Ascending aorta (tissue), 2 donors: ENCODE measurements at places on chromosomes 16 and 17.
A peak's percentile ranks its signal among the peaks of the same experiment; 100 is the strongest.

DNA sequence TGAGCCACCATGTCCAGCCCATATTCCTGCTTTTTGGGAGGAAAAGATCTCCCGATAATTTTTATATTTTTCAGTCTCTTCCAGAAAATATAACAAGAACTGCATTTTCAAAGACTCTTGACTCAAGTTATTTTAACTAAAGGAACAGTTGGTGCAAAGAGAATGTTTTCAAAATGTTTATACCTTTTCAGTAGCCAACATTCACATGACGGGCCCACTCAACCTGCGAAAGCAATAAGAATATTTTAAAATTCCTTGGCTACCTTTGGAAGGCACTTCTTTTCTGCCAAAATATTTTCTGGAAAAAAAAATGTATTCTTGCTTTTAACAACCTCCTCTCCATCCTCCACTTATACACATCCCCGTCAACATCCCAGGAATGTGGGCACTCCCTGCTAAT is 140.3 kb downstream of the ZNF18 start:
- DNase-seq, result no peak
- H3K4me3 ChIP-seq, result no peak overlapping the region
- peaks cover 6% of the 10 kb centered on the region for H3K4me1 ChIP-seq
- no peaks in the 10 kb centered on the region for H3K36me3 ChIP-seq
- H3K27me3 ChIP-seq, result no peaks in the 10 kb centered on the region
- H3K27ac ChIP-seq, result no peak overlapping the region

DNA sequence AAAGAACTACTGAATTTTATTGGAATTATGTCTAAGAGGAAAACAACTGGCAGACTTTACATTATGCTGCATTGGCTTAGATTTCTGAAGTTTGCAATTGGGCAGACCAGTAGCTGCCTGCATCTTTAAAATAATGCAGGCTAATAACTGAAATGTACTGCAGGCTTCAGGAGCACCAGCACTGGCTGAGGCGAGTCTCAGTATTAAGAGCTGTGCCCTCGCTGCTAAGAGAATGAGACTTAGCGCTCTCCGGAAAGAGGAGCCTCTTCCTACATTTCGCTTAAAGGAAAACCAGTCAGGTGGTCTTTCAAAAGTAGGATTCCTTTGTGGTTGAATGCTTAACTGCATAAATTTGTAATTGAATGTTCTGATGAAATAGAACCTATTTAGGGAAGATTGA is 885 bp downstream of the CNTNAP4 start:
- DNase-seq, result no peak
- H3K4me1 ChIP-seq, result no peaks in the 10 kb centered on the region

- no peaks in the 10 kb centered on the region for H3K36me3 ChIP-seq
- H3K4me3 ChIP-seq, result no peak overlapping the region
- no peaks in the 10 kb centered on the region for H3K27me3 ChIP-seq
- DNase-seq, result no peak
- no peak overlapping the region for H3K27ac ChIP-seq
- no peaks in the 10 kb centered on the region for H3K4me1 ChIP-seq
Measured at GRCh38 chr17:82152556-82153294, 54.7 kb upstream of the FASN start.

- no peaks in the 10 kb centered on the region for H3K36me3 ChIP-seq
- H3K4me3 ChIP-seq, result peak overlapping the region; percentile 46
- peak; percentile 90 for DNase-seq
- no peaks in the 10 kb centered on the region for H3K27me3 ChIP-seq
Measured at GRCh38 chr17:57092779-57093178, 7.7 kb downstream of the AKAP1 start.

GRCh38 chr17:36900160-36900512 is 37.1 kb upstream of the LHX1 start:
- H3K27me3 ChIP-seq, result no peaks in the 10 kb centered on the region
- H3K4me1 ChIP-seq, result no peaks in the 10 kb centered on the region
- H3K27ac ChIP-seq, result no peak overlapping the region
- H3K4me3 ChIP-seq, result no peak overlapping the region
- no peak for DNase-seq

DNA sequence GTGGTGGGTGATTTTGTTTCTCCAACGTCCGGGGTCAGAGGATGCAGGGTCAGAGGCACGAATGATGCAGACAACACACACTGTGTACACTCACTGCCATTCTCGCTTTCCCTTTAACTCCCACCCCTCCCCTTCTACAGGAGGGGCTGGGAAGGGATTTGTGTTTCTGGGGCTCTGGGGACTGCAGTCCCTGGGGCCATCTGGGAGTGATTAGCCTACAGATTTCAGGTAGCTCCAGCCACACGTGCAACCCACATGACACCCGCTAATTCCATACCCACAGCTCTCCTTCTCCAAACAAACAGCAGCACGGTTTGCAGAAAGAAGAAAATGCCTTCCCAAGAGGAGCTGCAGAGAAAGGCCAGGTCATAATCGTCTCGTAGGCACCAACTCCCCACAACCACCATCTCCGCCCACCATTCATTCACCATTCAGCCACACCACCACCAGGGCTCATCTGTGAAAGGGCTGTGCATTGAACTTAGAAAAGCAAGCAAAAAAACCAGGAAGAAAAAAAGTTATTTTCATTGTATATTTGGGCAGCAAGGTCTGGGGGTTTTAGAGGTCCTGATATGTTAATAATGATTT is 9.4 kb upstream of the SOX9 start:
- DNase-seq, result no peak
- H3K4me1 ChIP-seq, result no peaks in the 10 kb centered on the region
- H3K4me3 ChIP-seq, result no peak overlapping the region
- H3K27ac ChIP-seq, result no peak overlapping the region
- no peaks in the 10 kb centered on the region for H3K36me3 ChIP-seq

- H3K36me3 ChIP-seq, result no peaks in the 10 kb centered on the region
- no peak overlapping the region for H3K4me3 ChIP-seq
- DNase-seq, result no peak
- peak overlapping the region; percentile 27 for H3K27ac ChIP-seq
- peaks cover 25% of the 10 kb centered on the region for H3K4me1 ChIP-seq
Measured at GRCh38 chr16:56742030-56742984, 12.4 kb downstream of the NUP93 start.

GRCh38 chr16:67632415-67633172 is 12.3 kb upstream of the CARMIL2 start:
- H3K4me3 ChIP-seq, result no peak overlapping the region
- no peak for DNase-seq
- H3K27ac ChIP-seq, result no peak overlapping the region
- no peaks in the 10 kb centered on the region for H3K27me3 ChIP-seq
- no peaks in the 10 kb centered on the region for H3K4me1 ChIP-seq

- no peak overlapping the region for H3K27ac ChIP-seq
- DNase-seq, result no peak
- H3K4me1 ChIP-seq, result no peaks in the 10 kb centered on the region
- no peak overlapping the region for H3K4me3 ChIP-seq
- H3K36me3 ChIP-seq, result no peaks in the 10 kb centered on the region
Measured at GRCh38 chr17:60169921-60170817, 20.4 kb downstream of the CA4 start.

- no peaks in the 10 kb centered on the region for H3K4me1 ChIP-seq
- H3K4me3 ChIP-seq, result no peak overlapping the region
- DNase-seq, result no peak
- H3K36me3 ChIP-seq, result no peaks in the 10 kb centered on the region
- no peaks in the 10 kb centered on the region for H3K27me3 ChIP-seq
Measured at GRCh38 chr16:17556276-17557052, 85.7 kb upstream of the XYLT1 start.

- H3K27ac ChIP-seq, result no peak overlapping the region
- H3K4me1 ChIP-seq, result peaks cover 10% of the 10 kb centered on the region
- no peak for DNase-seq
- no peaks in the 10 kb centered on the region for H3K27me3 ChIP-seq
- no peak overlapping the region for H3K4me3 ChIP-seq
- H3K36me3 ChIP-seq, result no peaks in the 10 kb centered on the region
Measured at GRCh38 chr17:31491376-31492131, 100.1 kb downstream of the RAB11FIP4 start.

- H3K27ac ChIP-seq, result no peak overlapping the region
- no peaks in the 10 kb centered on the region for H3K36me3 ChIP-seq
- H3K27me3 ChIP-seq, result no peaks in the 10 kb centered on the region
- no peak for DNase-seq
- H3K4me1 ChIP-seq, result no peaks in the 10 kb centered on the region
Measured at GRCh38 chr17:51526507-51526906, 266.2 kb downstream of the UTP18 start.

- no peaks in the 10 kb centered on the region for H3K27me3 ChIP-seq
- H3K27ac ChIP-seq, result peak overlapping the region; percentile 2
- peak; percentile 24 for DNase-seq
- H3K4me1 ChIP-seq, result peaks cover 26% of the 10 kb centered on the region
Measured at GRCh38 chr17:78910497-78911284, 7.7 kb upstream of the CEP295NL start.

DNA sequence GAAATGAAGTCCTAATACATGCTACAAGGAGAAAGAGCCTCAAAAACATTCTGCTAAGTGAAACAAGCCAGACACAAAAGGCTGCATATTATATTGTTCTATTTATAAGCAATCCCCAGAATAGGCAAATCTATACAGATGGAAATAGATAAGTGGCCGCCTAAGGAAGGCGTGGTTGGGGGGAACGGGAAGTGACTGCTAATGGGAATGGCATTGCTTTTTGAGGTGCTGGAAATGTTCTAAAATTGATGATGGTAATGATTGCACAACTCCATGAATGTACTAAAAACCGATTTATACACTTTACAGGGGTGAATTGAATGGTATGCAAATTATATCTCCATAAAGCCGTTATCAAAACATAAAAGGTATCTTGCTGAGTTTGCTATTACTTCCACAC is 67.7 kb downstream of the GAS7 start:
- DNase-seq, result no peak
- H3K4me1 ChIP-seq, result no peaks in the 10 kb centered on the region
- H3K27ac ChIP-seq, result no peak overlapping the region
- no peaks in the 10 kb centered on the region for H3K27me3 ChIP-seq
- H3K36me3 ChIP-seq, result no peaks in the 10 kb centered on the region

GRCh38 chr17:14510136-14510535 is 209.3 kb downstream of the HS3ST3B1 start:
- H3K36me3 ChIP-seq, result no peaks in the 10 kb centered on the region
- no peak overlapping the region for H3K27ac ChIP-seq
- H3K4me3 ChIP-seq, result no peak overlapping the region
- H3K4me1 ChIP-seq, result no peaks in the 10 kb centered on the region

- H3K27ac ChIP-seq, result no peak overlapping the region
- H3K4me1 ChIP-seq, result no peaks in the 10 kb centered on the region
- DNase-seq, result no peak
- no peak overlapping the region for H3K4me3 ChIP-seq
Measured at GRCh38 chr17:13460261-13461000, 141.3 kb downstream of the HS3ST3A1 start.

DNA sequence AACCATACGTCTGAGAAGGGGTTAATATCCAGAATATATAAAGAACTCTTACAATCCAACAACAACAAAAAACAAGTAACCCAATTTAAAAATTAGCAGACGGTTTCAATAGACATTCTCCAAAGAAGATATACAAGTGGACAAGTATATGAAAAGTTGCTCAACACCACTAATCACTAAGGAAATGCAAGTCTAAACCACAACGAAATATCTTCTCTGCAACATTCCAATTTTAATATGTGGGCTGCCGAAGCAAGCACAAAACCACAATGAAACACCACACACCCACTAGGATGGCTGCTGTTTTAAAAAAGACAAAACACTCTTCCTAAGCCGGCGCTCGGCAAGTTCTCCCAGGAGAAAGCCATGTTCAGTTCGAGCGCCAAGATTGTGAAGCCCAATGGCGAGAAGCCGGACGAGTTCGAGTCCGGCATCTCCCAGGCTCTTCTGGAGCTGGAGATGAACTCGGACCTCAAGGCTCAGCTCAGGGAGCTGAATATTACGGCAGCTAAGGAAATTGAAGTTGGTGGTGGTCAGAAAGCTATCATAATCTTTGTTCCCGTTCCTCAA is 5.9 kb upstream of the SLC13A2 start:
- H3K4me3 ChIP-seq, result no peak overlapping the region
- H3K4me1 ChIP-seq, result no peaks in the 10 kb centered on the region
- no peaks in the 10 kb centered on the region for H3K36me3 ChIP-seq

- H3K27me3 ChIP-seq, result no peaks in the 10 kb centered on the region
- no peaks in the 10 kb centered on the region for H3K36me3 ChIP-seq
- no peak for DNase-seq
- H3K4me1 ChIP-seq, result no peaks in the 10 kb centered on the region
Measured at GRCh38 chr16:23905027-23905426, 69.2 kb downstream of the PRKCB start.

DNA sequence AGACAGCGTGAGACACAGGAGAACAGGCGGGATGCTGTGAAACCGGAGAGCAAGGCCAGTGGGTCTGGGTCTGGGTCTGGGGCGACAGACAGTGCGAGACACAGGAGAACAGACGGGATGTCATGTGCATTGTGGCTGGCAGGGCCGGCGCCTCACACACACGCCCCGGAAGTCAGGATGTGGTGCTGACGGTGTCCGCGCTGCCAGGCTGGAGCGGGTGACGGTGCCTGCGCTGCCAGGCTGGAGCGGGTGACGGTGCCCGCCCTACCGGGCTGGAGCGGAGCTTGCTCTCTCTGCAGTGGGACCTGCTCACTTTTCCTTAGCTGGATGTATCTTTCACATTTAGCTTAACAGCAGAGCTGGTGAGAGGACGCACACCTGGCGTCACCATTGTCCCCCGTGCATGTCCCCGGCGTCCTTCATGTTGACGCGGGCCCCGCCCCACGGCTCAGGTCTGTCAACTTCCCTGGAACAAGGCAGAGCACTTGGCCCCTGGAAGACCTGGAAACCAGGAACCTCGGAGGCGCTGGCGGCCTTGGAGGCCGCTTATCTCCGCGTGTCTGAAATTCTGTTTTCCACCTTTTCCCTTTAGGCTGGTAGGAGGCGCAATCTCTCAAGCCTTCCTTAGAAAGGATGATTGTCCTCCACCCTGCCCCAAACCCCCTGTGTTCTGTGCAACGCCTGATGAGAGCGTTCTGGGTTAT is 43.0 kb upstream of the ZNF750 start:
- no peaks in the 10 kb centered on the region for H3K36me3 ChIP-seq
- H3K4me3 ChIP-seq, result no peak overlapping the region
- no peaks in the 10 kb centered on the region for H3K4me1 ChIP-seq
- DNase-seq, result peak; percentile 33

- no peaks in the 10 kb centered on the region for H3K4me1 ChIP-seq
- no peaks in the 10 kb centered on the region for H3K27me3 ChIP-seq
- no peaks in the 10 kb centered on the region for H3K36me3 ChIP-seq
- H3K4me3 ChIP-seq, result no peak overlapping the region
Measured at GRCh38 chr17:64459284-64459747, 10.4 kb downstream of the MILR1 start.

DNA sequence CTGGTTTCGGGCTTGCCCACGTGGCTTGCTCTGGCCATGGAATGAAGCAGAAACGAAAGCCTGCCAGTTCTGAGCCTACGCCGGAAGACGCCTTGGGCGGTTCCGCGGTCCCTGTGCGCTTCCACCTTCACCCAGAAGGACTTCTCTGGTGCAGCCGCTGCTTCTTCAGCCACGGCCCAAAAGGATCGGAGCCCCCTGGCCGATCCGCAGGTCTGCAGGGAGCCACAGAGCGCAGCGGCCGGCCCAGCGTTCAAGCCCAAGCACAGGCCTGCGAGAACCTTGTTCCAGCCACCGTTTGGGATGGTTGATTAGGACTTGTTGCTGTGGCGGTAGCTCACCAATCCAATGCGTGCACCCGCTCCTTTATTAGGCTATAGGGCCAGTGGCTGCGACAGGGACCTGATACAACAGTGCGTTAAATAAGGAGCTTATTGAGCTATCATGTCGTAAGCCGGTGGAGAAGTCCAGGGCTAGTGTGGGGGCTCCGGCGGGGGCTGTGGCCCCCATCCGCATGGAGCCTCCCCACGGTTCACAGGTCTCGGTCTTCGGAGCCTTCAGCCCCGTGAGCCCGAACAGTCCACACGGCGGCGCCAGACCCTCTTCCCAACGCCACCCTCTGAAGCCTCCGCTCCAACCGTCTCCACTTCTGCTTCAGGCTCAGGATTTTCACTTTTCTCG is 10.2 kb upstream of the MPP2 start:
- no peak overlapping the region for H3K27ac ChIP-seq
- H3K4me3 ChIP-seq, result peak overlapping the region; percentile 21
- no peaks in the 10 kb centered on the region for H3K4me1 ChIP-seq
- H3K27me3 ChIP-seq, result no peaks in the 10 kb centered on the region
